ENCODE measurements at places on chromosomes 3 and 15.

DNA sequence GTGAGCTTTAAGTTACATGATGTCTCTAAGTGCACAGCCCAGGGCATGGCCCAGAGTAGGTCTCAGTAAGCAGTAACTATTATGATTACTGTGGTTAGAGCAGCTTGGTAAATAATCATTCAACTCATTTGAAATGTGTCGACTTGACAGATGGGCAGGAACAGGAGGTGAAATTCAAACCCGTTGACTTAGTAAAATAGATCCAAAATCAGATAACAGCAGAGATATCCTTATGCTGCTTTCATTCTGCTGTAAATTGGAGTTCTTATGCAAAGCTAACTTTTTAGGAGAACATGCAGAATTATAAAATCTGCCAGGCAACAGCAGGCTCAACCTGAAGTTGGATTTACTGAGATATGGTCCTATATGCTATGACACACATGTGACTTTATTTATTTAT lies 118.7 kb upstream of the KLHL25 start:
- no peak for DNase-seq

DNA sequence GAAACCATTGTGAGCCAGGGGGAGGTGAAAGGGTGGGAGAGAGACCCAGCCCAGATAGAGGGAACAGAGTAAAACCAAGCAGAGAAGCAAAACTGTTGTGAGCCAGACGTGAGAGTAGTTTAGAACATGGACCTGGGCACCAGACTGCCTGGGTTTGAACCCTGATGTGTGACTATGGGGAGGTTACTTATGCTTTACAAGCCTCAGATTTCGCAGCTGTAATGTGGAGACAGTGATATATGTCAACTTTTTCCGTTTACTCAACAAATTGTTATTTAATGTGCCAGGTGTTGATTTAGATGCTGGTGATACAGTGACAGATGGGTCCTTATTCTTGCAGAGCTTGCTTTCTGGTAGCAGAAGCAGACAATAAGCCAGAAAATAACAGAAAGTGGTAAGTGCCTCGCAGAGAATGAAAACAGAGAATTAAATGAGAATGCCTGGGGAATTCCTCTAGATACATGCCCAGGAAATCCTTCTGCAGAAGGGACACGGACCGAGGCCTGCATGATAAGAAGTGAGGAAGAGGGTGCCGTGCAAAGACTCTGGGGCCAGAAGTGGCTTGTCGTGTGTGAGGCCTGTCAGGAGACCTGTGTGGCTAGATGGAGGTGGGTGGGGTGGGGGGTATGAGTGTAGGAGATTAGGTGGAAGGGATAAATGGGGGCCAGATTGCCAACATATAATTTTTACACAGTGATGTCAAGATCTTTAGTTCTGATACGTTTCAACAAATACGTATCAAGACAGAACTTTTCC lies 15.0 kb downstream of the KAT2B start:
- no peak for DNase-seq

- DNase-seq = peak; percentile 21
These were observed 28.1 kb upstream of the MCTP2 start for GRCh38 chr15:94203306-94203705.

GRCh38 chr15:29621616-29622015 lies 200.7 kb downstream of the TJP1 start:
- DNase-seq = no peak

DNA sequence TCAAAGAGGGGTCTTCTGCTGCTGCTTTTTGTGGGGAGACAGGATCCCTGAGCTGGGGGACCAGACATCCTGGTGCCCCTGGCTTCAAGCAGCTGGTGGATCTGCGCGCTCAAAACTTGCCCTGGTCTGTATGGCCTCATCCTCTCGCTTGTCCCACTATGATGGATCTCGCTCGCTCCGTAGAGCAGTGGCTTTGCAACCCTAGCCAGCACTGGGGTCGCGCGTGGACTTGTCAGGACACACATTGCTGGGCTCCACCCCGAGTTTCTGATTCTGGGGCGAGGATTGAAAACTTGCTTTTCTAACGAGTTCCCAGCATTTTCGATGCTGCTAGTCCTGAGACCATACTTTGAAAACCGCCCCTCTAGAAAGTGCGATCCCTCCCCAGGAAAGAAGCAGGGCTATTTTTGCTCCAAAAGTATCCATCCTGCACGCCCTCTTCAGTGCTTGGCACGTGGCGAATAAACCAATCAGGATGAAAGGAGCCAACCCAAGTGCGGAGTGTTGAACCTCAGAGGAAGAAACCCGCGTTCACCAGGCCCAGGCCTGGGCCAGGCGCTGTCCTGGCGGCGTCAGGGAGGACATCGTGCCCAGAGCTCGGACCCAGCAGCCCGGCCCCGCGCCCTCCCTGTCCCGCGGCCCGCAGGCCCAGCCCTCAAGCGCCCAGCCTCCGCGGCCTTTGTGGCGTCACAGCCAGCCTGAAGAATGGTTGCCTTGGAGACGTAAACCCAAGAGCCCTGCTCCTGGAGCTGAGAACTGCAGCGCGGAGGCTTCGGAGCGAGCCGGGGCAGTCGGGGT lies at the start of gene CFAP100:
TSS of gene CFAP100 (plus strand) at position 731 of the 798 bp plus-strand sequence. CDS start 1,092 bp downstream, outside the sequence.
- peak; percentile 27 for DNase-seq

DNA sequence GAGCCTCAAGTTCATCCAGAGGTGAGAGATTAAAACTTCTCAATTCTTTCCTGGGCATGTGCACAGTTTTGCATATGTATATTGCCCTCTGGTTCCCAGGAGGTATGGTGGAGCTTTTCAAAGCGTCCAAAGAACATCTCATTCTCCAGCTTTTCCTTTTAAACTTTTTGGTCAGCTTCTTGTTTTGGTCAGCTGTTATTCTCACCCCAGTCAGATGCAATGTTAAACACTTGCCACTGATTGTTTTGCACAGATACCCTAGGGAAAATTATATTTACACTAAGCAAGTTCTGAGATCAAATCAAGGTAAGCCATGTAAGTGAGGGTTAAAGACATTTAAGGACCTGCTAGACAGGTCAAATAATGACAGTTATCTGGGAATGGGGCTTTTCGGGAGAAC lies 261.3 kb downstream of the EDEM1 start:
- DNase-seq = no peak

GRCh38 chr3:99934975-99935797 lies 117.5 kb downstream of the CMSS1 start:
- peak; percentile 18 for DNase-seq

- no peak for DNase-seq
These were observed 127.1 kb upstream of the RBMS3 start for GRCh38 chr3:29153811-29154210.

- no peak for DNase-seq
These were observed 46.2 kb downstream of the CTDSPL start for GRCh38 chr3:37907906-37908305.

- peak; percentile 64 for DNase-seq
These were observed 1.4 kb upstream of the IL17RC start for GRCh38 chr3:9915254-9916141.

- DNase-seq = no peak
These were observed 153.2 kb upstream of the GADL1 start for GRCh38 chr3:31047673-31048072.

- no peak for DNase-seq
These were observed 336.5 kb upstream of the TGFBR2 start for GRCh38 chr3:30269751-30270445.

GRCh38 chr15:61634837-61635236 lies 405.7 kb upstream of the RORA start:
- DNase-seq = no peak

DNA sequence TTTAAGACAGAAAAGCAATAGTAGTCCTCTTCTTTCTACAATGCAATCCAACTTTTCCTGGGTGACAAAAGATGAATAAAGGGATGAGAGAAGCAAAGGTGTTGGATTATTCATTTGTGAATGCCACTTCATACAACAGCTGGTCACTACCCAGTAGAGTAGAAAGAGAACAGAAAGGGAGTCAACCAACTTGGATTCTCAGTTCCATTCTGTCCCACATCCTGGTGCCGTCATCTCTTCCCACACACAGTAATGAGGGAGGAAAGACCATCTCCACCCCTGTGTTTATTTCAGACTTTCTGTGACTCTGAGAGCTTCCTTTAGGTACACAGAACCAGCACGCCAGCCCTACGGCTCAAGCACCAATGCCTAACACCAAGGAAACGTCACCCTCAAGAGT lies 71.0 kb downstream of the FOXP1 start:
- no peak for DNase-seq

GRCh38 chr3:33717616-33717865 lies 513 bp downstream of the CLASP2 start:
- DNase-seq = peak; percentile 75

- DNase-seq = peak; percentile 15
These were observed 108.1 kb downstream of the PEAK1 start for GRCh38 chr15:77311618-77312398.

- DNase-seq = peak; percentile 42
These were observed 462.0 kb downstream of the PDCD6IP start for GRCh38 chr3:34260271-34261000.

DNA sequence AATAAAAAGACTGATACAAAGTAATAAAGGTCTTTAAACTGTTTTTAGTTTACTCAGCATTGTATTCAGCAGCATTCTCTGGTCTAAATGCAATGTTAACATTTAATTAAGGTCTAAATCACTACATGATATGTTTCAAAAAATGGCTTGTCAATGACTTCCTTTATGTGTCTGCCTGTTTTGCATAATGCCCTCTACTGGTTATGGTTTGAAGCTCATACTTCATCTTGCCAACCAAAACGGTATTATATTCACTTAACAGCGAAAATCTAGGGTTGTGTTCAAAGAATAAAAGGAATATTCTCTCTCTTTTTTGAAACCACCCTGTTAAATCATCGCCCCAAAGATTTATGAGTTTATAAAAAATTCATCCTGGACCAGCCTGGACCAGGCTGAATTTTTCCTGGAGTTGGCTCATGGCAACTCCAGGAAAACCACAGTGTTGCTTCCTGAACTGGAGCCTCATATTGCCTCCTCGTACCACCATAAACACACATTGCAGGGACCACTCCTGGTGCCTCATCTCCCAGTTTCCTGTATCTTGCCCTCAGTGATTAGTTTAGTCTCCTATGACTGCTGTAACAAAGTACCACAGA lies 6.7 kb upstream of the NCEH1 start:
- DNase-seq = no peak

- no peak for DNase-seq
These were observed 152.5 kb upstream of the PEX5L start for GRCh38 chr3:180189310-180189648.

- peak; percentile 78 for DNase-seq
These were observed 13.6 kb downstream of the SCN11A start for GRCh38 chr3:39038165-39038564.

DNA sequence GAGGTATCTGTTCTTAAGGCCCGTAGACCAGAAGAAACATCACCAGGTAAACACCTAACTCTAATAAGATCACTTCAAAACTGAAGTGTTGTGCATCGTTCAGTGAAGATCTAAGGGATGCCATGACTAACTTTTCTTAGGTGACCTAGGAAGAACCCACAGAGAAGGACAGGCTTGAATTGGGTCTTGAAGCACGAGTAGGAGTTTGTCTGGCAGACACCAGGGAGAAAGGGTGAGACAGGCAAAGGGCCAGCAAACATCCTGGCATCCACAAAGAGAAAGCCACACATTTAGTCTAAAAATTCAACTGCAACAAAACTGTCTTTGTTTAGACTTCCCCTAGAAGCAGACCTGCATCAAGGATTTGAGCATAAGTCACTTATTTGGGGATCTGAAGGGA lies 15.5 kb upstream of the CMTM8 start:
- DNase-seq = no peak

- DNase-seq = no peak
These were observed 66.3 kb downstream of the NEK10 start for GRCh38 chr3:27302891-27303290.

DNA sequence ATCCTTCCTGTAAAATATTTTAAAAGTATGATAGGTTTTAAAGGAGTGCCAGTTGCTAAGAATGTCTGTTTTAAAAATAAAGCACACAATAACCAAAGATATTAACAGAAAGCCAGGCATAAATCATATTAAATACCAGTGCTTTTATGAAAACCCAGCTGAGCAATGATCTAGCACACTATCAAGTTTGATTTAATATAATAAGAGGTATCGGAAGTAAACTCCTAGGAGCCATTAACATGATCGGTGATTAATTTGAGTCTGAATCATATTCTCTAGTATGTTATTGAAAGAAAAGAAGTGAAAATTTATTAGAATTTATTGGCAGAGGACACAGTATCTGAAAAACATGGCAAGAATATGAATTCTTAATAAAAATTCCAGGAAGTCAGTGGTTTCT lies 91.7 kb downstream of the SPATA16 start:
- DNase-seq = no peak

Data from fibroblast of villous mesenchyme (primary cell).